ENCODE measurements at places on chromosomes 4 and X. TPM values are rescaled to one million over a fixed set of nuclear protein-coding genes. Genes with fewer than 3 reads are reported as not detected.

Gene GABRG1
- not detected for total RNA-seq

DNA sequence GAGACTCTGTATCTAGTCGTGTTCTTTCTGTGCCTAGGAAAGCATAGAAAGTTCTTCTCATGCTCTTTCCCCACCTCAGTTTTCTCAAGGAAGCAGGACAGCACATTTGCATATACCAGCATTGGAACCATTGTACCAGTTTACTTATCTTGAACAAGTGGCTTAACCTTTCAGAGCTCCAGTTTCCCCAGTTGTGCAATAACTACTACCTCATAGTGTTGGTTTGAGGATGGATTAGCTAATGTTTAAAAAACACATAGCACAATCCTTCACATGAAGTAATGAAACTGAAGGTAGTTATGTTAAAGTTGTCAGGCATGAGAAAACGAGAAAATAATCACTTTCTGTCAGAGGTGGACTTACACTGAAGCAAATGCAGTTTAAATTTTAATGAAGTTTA is 92.2 kb upstream of the H2AZ1 start:
- no peak for DNase-seq

DNA sequence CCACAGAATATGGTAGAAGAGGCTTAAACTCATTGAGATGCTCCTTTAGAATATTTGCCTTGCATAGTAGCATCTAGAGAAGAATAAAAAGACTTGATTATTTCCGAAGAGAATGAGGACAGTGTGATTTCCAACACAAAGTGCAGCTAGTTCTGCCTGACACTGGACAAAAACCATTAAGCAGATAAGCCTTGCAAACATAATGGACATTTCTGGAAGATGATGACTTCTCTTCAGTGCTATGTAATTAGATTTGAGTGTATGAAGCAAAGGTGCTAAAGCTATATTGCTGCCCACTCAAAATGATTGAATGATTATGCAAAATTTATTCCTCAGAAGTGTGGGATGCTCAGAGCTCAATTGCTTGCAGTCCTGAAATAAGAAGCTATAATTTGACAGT is 156.4 kb downstream of the VEGFC start:
- DNase-seq = no peak

Gene AR
- 4.6 TPM for total RNA-seq

DNA sequence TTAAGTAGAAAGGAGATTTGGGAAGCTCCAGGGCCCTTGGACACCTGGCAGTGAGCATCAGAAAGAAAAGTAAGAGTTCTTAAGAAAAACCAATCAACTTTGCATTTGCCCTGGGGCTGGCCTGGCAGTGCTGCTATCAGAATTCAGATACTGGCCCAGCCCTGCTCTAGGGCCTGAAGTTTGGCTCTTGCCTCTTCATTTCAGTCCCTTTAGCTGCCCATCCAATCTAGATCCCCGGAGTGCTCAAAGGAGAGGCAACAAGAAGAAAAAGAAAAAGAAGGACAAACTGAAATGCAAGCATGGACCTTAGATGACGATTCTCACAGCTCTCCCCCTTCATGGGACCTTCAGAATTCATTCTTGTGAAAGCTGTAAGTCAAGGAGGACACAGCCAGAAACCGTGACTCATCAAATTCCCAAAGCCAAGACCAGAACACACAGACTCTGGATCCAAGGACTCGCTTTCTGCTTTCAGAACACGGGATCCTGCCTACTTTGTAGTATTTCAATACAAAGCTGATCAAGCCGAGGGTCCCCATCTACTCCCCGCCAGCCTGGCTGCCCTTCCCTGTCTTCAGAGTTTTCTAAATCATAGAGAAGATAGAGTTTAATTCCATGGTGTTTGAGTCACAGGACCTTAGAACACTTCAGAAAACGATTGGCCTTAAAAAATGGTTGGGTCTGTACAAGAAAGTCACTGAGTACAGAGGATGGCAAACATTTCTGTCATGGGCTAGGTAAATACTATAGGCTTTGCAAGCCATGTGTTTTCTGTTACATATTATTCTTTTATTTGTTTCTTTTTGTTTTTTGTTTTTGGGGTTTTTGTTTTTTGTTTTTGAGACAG is 103.7 kb downstream of the RBM47 start:
- DNase-seq = no peak

DNA sequence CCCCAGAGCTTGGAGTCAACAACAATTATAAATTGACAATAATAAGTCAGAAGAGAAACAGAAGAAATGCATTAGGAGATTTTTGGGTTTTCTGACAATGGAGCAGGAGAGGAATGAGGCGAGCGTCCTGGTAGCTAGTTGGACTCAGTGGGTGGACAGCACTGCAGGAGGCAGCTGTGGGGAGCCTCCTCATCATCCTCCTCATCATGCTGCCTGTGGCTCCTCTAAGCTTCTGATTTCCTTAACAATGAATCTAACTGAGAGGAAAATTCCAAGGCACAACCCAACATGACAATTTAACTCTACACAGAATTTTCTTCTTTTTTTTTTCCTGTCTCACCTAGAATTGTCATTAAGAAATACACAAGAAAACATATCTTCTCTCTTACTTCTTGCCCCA is 357.1 kb upstream of the NOCT start:
- DNase-seq = no peak

Gene GPR119
- total RNA-seq = not detected

GRCh38 chrX:16577483-16578029 is 72.4 kb upstream of the S100G start:
- no peak for DNase-seq

- no peak for DNase-seq
These were observed 55.6 kb downstream of the STIM2 start for GRCh38 chr4:26916195-26916594.

DNA sequence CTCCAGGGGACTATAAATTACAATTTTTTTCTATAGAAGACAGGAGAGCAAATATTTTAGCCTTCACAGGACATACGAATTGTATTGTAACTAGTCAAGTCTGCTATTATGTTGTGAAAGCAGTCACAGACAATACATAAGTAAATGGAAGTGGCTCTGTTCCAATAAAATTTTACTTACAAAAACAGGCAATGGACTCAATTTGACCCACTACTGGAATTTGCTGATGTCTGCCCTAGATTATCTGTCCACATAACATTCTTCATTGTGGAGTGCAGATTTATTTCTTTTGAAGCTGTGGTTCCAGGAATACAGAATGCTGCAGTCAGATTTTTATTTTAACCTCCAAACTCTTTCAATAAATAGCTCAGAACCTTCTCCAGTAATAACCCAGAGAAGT is 330.3 kb downstream of the PPP4R3C start:
- no peak for DNase-seq

GRCh38 chrX:54921427-54922021 is 900 bp downstream of the TRO start:
- DNase-seq = peak; percentile 10

Gene CENPE
- total RNA-seq = 1.9 TPM

DNA sequence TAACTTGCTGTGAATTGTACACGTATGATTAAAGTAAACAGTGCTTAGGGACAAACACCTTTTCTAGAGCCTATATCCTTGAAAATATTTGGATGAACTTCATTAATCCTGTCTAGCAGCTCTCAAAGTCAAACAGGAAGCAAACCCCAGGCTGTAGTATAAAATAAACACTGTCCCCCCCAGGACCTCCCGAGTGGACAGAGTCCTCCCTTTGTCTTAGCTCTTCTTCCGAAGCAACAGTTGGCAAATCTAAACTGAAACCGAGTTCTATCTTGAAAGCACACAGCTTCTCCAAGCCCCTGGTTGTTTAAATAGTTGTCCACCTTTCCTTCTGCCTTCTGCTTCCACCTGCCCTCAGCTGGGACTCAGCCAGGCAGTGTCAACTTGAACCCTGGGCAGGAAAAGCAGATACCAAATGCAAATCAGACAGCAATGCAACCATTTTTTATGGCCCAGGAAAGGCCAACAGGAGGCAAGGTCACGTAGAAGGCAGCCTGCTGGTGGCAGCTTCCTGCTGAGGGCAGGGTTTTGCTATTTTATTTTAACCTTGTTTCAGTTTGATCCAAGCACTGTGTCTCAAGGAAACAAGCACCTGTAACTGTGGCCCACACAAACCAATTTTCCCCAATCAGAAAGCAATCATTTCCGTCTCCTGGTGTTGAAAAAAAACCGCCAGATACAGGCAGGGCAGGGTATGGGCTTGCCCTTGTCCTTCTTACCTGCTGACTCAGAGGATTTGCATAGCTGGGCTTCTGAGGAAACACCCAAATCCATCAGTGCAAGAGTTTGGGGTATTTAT is 110.3 kb upstream of the KIT start:
- DNase-seq = peak; percentile 62

Gene WDR45
- 52.6 TPM for total RNA-seq

DNA sequence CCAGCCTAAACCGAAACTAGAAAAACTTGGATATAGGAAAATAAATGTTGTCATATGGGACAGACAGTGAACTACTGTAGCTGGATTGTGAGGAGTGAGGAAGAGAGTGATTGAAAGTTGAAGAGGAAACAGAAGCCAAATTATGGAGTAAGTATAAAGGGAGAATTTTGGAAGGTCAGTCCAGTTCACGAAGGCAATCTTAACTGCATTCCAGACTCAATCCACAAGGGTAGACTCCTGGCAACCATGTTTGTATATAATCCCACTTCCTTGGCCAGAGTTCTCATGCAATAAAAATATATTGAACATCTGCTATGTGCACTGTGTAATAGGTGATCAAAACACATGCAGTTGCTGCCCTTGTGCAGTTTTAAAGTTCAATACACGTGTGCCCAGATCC is 58.6 kb upstream of the CAMK2D start:
- no peak for DNase-seq

Gene NHS
- total RNA-seq = 11.7 TPM

GRCh38 chr4:84433633-84434222 is 65.4 kb downstream of the NKX6-1 start:
- no peak for DNase-seq

- no peak for DNase-seq
These were observed 404.6 kb downstream of the PRDM5 start for GRCh38 chr4:120517966-120518365.

- DNase-seq = no peak
These were observed 188.5 kb upstream of the FTHL17 start for GRCh38 chrX:31260351-31260750.

Gene ADAM29
- not detected for total RNA-seq

DNA sequence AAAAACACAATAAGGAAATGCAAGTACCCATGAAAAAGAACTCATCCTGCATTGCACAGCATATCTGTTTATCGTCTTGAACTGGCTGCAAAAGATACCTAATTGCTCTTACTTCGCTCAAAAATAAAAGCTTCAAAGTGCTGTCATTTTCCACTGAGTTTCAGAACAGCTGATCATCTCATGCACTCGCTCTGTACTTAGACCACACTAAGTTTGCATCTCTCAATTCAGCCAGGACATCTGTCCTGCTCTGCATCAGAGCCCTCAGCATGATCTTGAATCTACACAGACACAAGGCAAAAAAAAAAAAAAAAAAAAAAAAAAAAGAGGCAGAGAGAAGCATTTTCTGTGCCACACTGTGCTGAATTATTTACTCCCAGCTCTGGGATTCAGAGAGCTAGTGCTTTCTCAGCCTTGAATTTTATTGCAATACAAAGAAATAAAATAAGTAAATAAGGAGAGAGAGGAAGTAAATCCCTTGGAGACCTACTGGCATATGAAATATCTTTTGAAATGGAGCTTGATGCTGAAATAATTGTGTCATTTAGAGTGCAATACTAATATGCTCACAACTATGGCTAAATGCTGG is 81.3 kb downstream of the PPP1R2C start:
- no peak for DNase-seq

DNA sequence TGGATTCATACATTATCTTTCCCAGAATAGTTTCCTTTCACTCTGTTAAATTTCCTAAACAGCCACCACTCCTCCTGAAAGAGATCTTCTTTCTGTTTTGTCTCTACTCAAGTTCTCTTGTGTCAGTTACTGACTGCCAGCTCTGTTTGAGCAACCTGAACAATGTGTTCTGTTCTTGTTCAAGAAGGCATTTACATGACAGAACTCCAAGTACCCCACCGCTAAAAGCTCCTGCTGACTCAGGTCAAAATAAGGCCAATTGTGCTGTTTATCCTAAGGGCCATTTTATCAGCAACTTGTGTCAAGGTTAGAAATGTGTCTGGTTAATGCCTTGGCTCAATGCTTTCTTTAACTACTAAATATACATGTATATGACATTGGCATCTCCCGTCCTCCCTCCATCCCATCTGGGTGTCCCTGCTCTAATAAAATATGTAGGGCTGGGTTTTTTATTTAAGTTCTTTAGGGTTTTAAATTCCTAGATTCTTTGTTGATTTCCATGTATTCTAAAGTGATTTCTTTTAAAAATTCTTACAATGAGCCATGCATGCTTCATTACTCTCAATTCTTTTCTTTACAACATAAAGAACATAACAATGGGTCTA is 144.3 kb upstream of the PAQR3 start:
- no peak for DNase-seq

DNA sequence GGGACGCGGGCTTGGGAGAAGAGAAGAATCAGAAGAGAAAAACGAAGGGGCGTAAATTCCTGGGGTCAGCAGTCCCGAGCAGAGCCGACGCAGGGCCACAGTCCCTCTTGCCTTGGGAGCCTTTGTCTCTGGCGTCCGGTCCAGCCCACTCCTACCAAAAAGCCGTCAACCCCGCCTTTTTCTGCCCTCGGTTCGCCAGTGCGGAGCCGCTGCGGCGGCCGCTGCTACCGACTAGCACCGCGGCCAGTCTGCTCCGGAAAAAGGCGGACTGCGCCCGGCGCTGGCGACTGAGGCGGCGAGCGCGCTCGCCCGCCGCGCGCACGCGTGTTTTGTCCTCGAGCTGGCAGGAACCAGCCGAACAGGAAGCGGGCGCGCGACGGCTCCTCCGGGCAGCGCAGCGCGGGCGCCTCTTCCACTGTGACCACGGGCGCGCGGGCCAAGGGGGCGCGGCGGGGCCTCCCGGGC is 502 bp downstream of the HNRNPDL start:
- DNase-seq = no peak
